ENCODE measurements at places on chromosomes 2 and 18.

DNA sequence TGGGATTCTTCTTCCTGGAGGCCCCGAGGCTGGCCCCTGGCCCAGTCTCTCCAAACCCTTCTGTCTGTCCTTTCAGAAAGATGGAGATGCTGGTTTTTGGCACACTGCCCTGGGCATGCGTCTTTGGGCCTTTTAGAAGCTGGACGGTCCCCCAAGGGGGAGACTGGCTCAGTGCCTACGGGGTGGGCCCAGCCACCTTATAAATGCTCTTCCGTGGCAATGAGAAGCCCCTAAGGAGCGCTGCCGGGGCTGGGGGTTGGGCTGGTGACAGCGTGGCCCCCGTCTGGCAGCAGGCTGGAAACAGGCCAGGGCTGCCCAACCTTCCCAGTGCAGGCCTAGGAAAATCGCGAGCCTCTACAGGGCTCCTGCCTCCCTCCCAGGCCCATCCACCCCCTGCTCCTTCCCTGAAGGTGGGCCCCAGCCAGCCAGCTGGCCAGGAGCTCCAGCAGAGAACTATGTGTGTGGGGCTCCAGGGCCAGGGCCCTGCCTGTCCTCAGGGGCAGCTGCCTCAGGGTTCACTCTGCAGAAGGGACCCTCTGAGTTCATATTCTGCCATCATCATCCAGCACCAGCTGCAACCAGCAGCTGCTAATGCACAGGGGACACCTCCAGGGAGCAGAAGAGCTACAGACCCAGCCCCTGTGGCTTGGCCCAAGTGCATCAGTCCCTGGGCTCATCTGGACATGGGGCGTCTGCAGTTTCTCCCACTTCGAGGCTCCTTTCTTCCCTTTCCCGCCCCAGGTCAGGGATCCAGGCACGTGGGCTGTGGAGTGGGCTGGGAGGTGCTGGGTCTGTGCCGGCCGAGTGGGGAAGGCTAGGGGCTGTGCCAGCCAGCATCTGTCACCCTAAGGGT is 107.6 kb upstream of the OTOS start:
- no peak for DNase-seq

DNA sequence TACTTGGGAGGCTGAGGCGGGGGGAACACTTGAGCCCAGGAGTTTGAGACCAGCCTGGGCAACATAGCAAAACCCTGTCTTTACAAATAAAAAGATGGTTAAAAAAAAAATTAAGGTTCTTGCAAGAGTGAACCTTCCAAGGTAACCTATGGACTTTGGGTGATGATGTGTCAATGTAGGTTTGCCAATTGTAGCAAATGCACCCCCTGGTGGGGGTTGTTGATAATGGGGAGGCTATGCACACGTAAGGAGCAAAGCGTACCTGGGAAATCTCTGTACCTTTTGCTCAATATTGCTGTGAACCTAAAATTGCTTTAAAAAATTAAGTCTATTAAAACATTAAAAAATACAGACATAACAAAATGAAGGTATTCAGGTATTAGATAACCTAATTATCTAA is 70.4 kb downstream of the CWC22 start:
- DNase-seq = no peak

DNA sequence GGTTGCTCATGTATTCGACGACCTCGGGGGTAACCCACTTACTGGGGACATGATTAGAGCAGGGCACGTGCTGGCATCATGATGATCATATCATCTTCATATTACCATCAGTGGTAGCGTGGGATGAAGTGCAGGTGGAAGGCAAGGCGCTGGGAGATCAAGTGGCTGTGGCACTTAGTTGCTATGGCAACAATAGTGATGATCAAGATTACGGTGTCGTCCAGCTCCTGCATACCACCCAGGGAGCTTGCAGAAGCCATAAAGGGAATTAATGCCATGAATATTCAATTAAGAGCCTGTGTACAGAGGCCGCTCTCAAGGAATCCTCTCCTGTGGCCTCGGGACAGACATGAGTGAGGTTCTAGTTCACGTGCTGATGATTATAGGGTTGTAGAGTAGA is 237.2 kb upstream of the COPS8 start:
- no peak for DNase-seq

DNA sequence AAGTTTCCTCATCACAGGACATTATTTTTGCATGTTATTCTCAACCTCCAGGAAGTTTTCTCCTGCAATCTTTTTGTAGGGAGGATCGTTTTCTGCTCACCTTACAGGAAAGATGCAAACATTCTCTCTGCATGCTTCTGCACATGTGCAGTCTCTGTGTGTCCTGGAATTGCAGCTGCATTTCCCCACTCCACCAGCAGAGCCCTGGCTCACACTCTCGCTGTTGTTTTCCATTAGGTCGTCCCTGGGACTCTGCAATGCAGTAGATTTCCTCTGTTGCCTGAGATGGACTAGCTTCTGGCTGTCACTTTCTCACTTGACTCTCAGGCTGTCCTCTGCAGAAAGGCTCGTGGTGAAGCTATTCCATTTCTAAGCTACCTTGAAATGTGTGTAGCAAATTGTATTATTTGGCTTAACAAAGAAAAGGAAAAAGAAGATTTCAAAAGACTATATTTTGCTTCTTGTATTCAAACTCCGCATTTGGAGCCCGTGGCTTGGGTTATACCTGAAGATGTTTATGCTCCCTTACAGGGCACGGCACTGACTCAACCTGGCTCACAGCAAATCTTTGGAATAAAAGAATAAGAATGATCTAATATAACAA is 346.7 kb downstream of the RAD51AP2 start:
- no peak for DNase-seq

Measured in NCI-H1930 (cell line).